Muscle of arm (tissue), 14 donors: ENCODE measurements at places on chromosomes 1 and 21. TPM values are rescaled to one million over a fixed set of nuclear protein-coding genes. Genes with fewer than 3 reads are reported as not detected.

Gene CLDN8
- not detected for polyA plus RNA-seq

Gene DMBX1
- not detected for polyA plus RNA-seq

Gene CLEC20A
- not detected for polyA plus RNA-seq

Gene DNAJC6
- polyA plus RNA-seq = 2.1 TPM

Gene MCOLN2
- 0.15 TPM for polyA plus RNA-seq

Gene OR2M3
- not detected for polyA plus RNA-seq

Gene CR1L
- polyA plus RNA-seq = 1.1 TPM

Gene OR14K1
- polyA plus RNA-seq = not detected
